ENCODE measurements at places on chromosomes 4 and X.

DNA sequence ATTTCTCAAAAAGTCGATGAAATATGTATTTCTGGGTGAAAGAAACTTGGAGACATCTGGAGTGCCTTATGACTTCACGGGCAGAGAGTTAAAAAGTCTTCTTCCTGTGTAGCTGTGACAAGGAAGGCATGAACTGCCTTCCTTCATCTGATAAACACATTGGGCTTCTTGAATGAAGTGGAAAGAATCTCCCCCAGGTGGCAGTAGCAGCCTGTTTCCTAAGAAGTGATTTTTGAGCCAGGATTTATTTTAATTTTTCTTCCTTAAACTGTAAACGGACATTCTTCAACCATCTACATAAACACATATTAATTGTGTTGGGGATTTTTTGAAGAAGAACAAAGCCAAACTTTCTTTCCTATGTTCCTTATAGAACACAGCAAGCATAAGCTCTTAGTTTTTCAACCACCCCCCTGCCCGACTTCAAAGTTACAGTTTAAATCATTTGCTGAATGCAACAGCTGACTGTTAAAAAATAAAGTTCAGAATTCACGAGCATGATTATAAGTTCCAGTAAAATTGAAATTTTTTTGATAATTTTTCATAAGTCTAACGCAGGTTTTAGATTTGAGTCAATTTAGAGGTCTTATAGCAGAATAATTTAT is 980 bp upstream of the GIMD1 start:
- DNase-seq = no peak

DNA sequence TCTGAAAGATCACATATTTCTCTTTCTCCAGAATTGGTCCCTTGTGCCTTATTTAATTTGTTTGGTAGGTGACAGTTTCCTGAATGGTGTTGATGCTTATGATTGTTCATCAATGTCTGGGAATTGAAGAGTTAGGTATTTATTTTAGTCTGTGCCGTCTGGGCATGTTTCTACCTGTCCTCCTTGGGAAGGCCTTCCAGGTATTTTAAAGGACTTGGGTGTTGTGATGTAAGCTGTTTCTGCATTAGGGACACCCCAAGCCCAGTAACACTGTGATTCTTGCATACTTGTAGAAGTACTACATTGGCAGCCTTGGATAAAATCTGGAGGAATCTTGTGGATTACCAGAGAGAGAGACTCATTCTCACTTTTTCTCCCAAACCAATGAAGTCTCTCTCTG is 120.8 kb upstream of the CXXC4 start:
- no peak for DNase-seq

DNA sequence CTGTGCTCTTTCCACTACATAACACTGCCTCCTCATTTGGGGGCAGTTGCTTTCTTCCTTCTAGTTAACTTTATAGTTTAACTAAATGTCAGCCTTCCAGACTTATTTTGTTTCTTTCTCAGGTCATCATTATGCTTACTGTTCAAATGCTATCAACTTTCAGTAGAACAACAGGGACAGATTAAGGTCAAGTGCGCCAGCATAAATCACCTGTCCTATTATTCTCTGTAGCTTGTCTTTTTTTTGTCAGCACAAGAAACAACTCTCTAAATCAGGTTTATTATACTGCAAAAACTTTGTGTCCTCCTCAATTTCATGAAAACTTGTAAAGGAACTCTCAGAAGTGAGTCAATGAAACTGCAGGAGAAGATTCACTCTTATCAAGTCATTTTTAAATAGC is 19.6 kb downstream of the SPANXA2 start:
- no peak for DNase-seq

DNA sequence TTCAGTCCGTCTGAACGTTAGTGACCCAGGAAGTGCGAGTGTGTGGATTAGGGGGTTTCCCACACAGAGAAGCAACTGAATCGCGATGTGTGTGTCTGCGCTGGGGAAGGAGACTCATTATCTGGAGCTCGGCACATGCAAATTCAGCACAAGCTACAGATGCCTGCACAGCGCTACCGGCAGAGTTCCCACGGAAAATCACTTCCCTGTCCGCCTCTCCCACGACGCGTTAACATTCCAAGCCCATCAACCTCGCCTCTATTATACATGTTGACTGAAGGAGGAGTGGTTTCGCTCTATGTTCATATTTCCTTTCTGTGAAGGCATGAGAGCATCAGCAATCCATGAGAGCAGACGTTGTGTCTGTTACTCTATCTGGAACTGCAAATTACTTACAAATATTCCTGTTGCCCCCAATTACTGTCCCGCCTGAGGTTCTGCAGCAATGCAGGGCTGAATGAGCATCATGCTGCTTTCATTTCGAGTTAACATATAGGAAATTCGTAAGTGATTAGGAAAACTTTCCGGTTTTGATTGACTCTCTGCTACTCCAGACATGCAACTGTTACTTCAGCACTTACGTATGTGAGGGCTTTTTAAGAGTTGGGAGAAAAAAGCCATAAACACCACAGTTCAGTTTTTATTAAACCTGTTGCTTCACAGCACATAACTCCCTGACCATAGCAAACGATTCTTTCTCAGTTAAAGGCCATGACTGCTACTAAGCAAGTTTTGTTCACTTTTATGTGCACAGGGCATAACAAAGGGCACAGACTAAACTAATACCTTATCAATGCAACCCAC is 15.0 kb upstream of the MTNR1A start:
- DNase-seq = no peak

DNA sequence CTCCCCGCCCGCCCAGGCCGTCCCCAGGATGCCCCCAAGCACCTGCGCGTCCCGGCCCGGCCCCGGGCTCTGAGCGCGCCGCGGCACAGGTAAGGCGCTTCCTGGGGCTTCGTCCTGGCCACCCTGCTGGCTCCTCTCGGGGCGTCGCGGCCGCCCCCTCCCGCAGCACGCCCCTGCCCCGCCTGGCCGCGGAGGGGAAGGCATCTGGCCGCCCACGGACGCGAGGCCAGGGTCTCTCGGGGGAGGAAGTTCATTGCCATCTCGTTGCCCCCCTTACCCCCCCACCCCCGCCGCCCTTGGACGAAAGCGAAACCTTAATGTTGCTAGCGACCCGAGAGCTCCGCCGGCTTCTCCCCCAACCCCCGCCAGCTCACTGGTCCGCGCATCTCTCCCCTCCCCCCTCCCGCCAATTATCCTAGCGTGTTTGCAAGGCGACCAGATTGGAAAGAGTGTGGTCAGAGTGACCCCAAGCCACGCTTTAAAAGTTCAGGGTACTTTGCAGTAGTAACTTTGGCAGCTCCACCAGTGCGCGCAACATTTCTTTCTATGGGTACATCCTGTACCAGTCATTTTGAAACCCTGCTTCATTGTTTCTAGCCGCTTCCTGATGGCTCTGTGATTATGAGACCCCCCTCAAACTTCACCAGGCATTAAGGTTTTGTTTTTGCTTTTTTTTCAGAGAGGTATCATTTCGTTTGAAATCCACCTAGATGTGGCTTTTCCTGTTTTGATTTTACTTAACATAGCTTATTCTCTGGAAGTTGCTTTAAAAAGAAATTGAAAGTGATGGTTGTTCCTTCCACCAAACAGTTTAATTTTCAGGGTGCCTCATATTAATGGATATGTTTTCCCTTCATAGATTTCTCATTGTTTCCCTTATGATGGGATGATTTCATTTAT is 626 bp downstream of the TBC1D1 start:
- DNase-seq = peak; percentile 46

DNA sequence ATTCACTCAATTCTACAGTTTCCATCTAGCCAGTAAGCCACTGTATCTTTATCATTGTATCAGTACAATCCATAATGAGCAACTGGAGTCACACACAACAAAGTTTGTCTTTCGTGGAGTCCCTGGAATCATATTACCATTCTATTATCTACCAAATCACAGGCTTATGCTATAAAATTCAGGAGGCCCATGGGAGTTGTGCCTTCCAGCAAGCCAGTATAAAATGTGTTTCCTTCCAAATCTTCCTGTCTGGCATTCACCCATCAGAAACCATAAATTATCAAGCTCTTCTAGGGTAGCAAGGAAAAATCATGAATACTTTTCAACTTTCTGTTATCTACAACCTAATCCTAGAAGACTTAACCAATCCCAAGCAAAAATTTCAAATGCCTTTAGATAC is 1383.3 kb upstream of the PCDH7 start:
- no peak for DNase-seq

- DNase-seq = no peak
Measured at GRCh38 chr4:181194096-181194495, 1049.1 kb upstream of the TENM3 start.

DNA sequence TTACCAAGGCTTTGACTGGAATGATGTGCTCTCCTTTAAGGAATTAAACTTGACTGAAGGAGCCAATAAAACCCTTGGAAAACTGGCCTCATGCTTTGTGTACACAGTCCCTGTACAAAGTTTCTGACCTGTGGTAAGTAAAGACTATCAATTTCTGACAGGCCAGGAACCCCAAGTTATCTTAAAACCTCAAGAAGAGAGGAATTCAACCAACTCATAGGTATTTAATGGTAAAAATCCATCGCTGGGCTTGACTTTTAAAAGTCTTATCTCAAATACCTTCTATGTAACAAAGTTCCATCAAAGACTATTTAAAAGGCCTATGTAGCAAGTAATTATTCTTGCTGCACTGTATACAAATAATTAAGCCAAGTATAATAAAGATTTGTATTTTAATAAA is 103.7 kb upstream of the TENT5D start:
- DNase-seq = no peak

DNA sequence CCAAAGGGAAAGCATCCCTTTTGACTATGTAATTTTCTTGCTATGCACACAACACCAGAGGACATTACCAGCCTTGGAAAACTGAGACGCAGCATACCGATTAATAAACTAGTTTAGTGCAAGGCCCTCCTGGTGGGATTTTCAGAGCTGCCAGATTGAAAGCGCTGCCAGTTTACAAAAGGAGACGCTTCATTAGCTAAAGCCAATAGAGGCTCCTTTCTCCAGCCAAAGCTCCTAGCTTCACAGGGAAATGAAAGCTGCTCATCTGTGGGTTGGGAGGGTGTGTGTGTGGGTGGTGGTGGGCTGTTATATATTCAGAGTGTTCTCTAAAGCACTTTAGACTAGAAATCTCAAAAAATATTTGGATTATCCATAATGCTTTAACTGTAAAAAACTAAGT is 32.4 kb downstream of the SPANXN4 start:
- DNase-seq = no peak

DNA sequence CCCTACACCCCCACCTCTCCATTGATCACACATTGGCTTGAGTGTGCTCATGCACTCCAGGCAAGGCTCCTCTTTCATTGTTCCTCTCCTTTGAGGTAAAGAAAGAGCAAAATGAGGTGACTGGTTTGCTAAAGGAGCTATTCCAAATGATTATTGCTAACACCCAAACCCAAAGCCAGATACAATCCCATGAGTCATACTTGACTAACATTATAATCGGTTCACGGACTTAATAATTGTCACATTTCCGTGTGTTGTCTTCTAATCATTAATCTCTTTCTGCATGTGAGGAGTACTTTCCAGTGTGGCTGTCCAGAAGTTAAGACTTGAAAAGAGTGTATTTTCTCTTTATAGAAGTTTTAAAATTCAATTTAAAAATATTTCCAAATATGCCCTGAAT is 174.3 kb upstream of the SFRP2 start:
- DNase-seq = no peak

- no peak for DNase-seq
Measured at GRCh38 chr4:44679060-44679459, 840 bp downstream of the GUF1 start.

- no peak for DNase-seq
Measured at GRCh38 chr4:47733302-47734175, 104.3 kb downstream of the CORIN start.

DNA sequence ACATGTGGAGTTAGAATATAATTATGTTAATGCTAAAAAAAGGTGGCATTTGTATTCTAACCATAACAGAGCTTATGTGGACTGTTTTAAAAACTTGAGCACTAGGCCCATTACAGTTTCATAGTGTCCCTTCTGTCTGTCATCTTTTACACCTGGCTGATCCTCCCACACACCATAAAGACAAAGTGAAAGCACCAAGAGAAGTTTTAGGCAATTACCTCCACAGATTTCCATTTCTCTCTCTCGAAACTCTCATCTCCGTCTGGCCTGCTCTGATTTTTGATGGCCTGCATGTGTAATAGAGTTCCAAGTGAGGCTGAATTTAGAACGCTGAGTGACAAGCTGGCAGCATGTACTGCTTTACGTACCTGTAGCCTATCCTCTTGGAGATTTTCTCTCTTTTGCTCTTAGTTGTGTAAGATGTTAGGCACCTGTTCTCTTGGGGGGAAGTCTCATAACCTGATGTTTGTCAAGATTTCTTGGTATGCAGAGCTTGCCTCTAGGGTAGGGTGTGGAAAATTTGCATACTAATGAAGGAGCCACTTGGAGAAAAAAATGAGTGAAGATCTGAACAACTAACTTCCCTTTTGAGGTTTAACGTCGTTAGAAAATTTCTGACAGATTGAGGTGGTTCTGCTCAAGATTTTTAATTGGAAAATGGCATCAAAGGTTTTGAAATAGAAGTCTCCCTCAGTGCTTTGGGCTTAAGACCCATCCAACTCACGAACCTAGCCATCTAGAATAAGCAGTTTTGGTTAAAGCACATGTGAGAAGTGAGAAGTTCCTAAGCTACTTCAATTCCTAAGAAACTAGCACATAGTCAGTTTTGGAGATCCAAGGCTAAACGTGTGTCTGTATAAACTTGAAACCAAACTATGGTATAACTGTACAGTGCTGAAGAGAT is 57.6 kb upstream of the RAP1GDS1 start:
- no peak for DNase-seq

- DNase-seq = no peak
Measured at GRCh38 chr4:31104577-31104976, 384.4 kb downstream of the PCDH7 start.
